Skeletal muscle cell (primary cell): ENCODE measurements at places on chromosomes 6 and 20.

DNA sequence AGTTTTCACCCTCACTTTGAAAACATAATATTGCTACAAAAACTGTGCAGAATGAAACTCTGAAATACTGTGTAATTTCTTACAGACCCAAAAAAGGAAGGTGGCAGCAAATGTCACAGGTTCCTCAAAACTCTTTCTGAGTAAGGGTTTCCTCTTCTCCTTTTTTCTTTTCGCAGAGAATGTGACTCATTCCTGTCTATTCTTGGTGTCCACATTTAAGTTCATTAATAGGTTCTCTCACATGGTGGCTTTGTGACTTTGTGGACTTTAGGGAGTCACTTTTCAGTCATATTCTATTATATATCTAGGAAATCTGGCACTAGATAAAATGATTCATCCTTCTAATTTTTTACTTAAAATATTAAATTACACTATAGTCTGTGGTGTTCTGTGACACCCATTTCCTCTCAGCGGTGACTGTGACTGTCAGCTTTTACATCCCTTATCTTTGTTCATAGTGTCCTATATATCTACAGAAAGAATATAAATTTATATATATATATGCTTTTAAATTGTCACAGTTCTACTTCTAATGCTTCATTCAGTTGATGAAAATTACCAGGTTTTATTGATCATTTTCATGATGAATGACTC is 126.8 kb upstream of the HCRTR2 start:
- DNase-seq = no peak

DNA sequence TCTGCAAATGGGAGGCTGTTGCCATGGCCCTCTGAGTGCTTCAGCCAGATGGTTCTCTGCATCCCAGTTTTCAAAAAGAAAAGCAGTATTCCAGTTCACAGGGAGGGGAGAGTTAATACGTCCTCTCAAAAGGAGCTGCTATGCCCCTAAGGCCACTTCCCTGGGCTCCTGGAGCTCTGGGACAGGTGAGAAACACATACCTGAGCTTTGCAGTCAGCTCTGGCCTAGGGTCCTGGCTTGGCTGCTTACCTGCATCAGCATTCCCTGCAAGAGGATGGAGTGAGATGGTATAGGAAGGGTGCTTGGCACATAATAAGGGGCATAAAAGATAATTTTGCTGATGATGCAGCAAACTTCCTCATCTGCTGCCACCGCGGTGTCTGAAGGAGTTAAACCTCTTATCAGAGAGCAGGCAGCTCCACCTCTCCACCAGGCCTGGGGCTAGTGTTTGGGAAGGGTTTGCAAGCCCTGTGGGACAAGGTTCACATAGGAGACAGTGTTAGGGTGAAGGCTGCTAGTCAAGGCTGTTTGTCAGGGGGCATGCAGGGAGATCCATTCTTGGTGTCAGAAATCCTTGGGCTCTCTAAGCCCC is 62.7 kb downstream of the SLC24A3 start:
- no peak for DNase-seq

DNA sequence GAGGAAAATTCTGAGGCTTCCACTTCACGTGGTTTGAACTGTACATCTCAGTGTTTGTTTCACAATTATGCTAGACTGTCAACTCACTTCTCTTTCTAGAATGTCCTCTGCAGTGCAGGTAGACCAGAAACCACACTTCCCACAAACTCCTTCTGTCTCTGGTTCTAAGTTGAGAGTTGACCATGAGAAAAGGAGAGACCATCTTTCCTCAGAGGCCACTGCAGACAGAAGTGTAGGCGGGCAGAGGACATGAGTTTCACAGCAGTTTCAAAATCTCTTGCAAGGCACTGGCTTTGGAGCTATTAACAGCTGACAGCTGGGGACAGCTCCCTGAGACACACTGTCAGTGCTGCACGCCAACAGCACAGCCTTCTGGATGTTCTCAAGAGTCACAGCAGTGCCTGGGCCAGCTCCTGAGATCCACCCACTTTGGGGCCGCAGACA is 55.4 kb upstream of the MOXD1 start:
- DNase-seq = peak; percentile 11

- no peak for DNase-seq
Observed at GRCh38 chr20:49594931-49595315, 27.0 kb upstream of the PTGIS start.

- no peak for DNase-seq
Observed at GRCh38 chr6:7730001-7730783, 4.3 kb downstream of the BMP6 start.

- DNase-seq = no peak
Observed at GRCh38 chr6:22134308-22134707, 162.5 kb downstream of the PRL start.

- DNase-seq = no peak
Observed at GRCh38 chr6:3283241-3283640, 24.5 kb downstream of the PSMG4 start.
